LHCN-M2 (cell line): ENCODE measurements at places on chromosomes 4 and X. TPM values are rescaled to one million over a fixed set of nuclear protein-coding genes. Genes with fewer than 3 reads are reported as not detected.

RNF212 gene
- not detected in 2 replicates for total RNA-seq

TRPC5OS gene
- not detected in 2 replicates for total RNA-seq

NAAA gene
- total RNA-seq = 21.3 and 24.4 TPM in 2 replicates

ADH7 gene
- total RNA-seq = not detected in 2 replicates

SLC10A3 gene
- total RNA-seq = 48.8 and 57.7 TPM in 2 replicates

F8A2 gene
- total RNA-seq = not detected in 2 replicates

FAAH2 gene
- not detected in 2 replicates for total RNA-seq

KCNIP4 gene
- total RNA-seq = not detected in 2 replicates

LRAT gene
- total RNA-seq = not detected in 2 replicates

PABPC4L gene
- total RNA-seq = 0.75 and 0.90 TPM in 2 replicates

SPANXA2 gene
- total RNA-seq = not detected in 2 replicates

SLC30A9 gene
- 77.7 and 85.8 TPM in 2 replicates for total RNA-seq

PDE6B gene
- 0.06 and 0.29 TPM in 2 replicates for total RNA-seq

PLP2 gene
- total RNA-seq = 61.6 and 83.5 TPM in 2 replicates

CXorf49 gene
- total RNA-seq = not detected in 2 replicates
